ENCODE measurements at places on chromosomes 5 and 9.

- DNase-seq: no peak
These were observed 50.3 kb downstream of the MTAP start for GRCh38 chr9:21852754-21853153.

GRCh38 chr5:169580964-169581363, 2.6 kb upstream of the SPDL1 start:
- DNase-seq: no peak

GRCh38 chr5:52870448-52870847, 82.7 kb downstream of the ITGA1 start:
- DNase-seq: no peak

DNA sequence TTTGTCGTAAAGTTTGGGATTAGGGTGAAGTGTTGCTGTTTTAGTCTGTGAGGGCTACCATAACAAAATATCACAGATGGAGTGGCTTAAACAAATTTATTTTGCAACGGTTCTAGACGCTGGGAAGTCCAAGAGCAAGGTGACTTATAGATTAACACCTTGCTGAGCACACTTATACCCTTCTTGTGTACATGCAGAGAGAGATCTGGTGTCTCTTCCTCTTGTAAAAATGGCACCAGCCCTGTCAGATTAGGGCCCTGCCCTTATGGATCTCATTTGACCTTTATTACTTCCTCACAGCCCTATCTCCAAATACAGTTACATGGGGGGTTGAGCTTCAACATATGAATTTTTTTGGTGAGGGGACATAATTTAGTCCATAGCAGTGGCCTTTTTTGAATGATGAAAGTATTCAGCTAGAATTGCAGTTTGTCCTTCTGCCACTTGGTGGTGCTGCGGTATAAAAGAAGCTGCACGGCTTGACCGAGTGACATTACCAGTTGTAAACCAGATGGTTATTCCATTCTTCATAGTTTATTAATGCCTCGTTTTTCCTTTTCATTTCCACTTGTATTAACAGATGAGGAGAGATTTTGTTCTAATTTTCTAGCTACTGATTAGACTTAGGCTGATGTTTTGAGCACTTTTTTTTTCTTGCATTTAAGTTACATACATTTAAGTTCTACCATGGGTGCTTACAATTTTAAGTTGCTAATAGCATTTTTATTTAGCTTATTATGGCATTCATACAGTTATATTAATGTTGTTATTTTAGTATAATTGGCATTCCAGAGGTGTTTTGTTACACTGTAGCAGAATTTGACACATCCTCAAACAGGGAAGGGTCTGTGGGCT, 19.4 kb downstream of the DCP2 start:
- DNase-seq: no peak

DNA sequence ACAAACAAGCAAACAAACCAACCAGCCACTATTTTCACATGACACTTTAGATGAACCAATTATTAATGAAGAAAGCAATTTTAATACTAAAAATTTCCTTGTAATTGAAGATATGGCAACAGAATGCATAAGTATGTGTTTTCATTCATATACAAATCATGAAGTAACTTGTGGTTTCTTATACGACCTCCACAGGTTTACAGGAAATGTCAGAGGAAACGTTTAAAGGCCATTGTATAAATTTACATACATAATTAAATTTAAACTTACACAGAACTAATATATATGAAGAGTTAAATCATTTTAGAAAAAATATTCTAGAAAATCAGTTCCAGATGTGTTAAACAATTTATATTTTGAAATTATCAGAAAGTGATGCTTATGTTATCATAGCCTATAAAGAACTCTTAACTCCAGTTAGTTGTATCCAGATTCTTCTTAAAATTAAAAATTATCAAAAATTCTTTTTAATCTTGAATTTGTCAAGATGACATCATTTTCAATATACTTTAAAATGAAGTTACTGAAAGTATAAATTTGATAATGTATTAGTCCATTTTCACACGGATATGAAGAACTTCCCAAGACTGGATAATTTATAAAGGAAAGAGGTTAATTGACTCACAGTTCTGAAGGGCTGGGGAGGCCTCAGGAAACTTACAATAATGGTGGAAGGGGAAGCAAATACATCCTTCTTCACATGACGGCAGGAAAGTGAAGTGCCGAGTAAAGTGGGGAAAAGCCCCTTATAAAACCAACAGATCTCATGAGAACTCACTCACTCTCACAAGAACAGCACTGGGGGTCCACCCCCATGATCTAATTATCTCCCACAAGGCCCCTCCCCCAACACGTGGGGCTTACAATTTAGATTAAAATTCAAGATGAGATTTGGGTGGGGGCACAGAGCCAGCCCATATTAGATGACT, 192.0 kb downstream of the PIK3R1 start:
- DNase-seq: no peak

GRCh38 chr5:109003928-109004327, 256.2 kb downstream of the FER start:
- DNase-seq: no peak

DNA sequence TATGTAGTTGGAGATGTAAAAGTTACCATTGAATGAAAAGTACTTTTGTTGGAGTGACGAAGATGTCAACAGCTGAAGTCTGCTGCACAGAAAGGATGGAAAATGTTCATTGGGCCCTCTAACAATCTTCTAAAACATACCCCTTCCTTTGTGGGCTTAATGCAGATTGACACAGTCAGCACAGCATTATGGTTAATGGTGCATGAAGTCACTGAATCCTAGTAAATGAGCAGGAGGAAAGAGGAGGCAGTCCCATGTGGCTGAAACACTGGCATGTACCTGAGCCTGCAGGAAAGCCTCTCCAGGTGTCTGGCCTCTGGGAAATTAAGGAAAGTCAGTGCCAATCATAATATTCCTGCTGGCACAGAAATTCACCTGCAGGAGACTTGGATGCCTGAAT, 153.8 kb downstream of the ARL15 start:
- DNase-seq: no peak

DNA sequence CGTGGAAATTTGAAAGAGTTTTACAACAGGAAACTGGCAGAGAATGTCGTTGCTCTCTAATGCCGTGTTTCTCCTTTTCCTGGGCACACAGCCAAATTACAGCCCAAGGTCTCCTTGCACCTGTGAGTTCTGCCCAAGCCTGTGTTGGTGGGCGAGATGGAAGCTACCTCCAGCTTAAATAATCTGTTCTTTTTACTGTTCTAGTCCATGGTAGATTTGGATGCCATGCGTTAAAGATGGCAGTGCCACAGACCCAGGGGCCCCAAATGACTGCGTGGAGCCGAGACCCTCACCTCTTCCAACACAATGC, 92.6 kb upstream of the IRX4 start:
- DNase-seq: no peak

DNA sequence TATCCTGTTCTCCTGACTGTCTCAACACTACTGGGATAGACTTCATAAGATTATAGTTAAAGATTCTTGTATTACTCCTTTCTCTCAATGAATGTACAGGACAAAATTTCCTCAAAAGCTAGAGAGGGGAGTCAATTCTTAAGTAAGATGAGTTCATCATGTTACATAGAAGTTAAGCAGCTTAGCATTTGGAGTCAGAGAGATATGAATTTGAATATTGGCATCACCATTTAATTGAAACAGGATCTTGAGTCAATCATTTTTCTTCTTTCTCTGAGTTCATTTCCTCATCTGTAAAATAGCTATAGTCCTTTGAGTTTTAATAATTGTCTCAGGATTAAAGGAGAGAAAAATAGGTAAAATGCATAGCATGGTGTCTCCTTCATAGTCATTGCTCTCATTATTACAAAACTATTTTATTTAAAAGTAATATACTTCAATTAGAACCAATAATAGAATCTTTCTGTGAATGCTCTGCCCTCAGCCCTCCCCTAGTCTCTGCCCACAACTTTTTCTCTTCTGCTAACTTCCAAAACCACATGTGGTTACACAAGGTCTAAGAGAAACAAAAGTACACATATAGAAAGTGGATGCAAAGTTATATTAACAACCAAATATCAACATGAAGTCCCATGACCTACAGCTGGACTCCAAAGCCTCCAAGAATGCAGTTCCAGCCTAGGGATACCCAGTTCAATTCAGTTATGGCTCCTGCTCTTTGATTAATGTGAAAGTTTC, 265.6 kb downstream of the TLE1 start:
- DNase-seq: no peak

- no peak for DNase-seq
These were observed 567 bp upstream of the SPIN1 start for GRCh38 chr9:88387552-88388202.

All from cortex of kidney (tissue), 1 donor.